Neural cell (in vitro differentiated cells): ENCODE measurements at places on chromosomes 5 and 9. TPM values are rescaled to one million over a fixed set of nuclear protein-coding genes. Genes with fewer than 3 reads are reported as not detected.

Gene SLC6A19
- polyA plus RNA-seq: not detected in 2 replicates

Gene FAT2
- polyA plus RNA-seq: not detected in 2 replicates

Gene DCTN4
- 117 and 135 TPM in 2 replicates for polyA plus RNA-seq

Gene FLT4
- polyA plus RNA-seq: 0.04 and 4.1 TPM in 2 replicates

Gene BOD1
- polyA plus RNA-seq: 178 and 206 TPM in 2 replicates

Gene MED27
- 6.9 and 7.5 TPM in 2 replicates for polyA plus RNA-seq

Gene RBM18
- 40.8 and 48.8 TPM in 2 replicates for polyA plus RNA-seq

Gene DNAI1
- polyA plus RNA-seq: 0.99 and 1.6 TPM in 2 replicates

Gene GABRA1
- polyA plus RNA-seq: 43.1 and 50.6 TPM in 2 replicates

Gene SHISAL2B
- not detected in 2 replicates for polyA plus RNA-seq

Gene GADD45G
- polyA plus RNA-seq: 158 and 161 TPM in 2 replicates

Gene PPP3R2
- not detected in 2 replicates for polyA plus RNA-seq

Gene GPRIN1
- 32.3 and 42.8 TPM in 2 replicates for polyA plus RNA-seq

Gene FSTL4
- 0.57 and 1.6 TPM in 2 replicates for polyA plus RNA-seq

Gene ARHGEF28
- polyA plus RNA-seq: not detected in 2 replicates

Gene F2RL2
- not detected in 2 replicates for polyA plus RNA-seq

Gene PRDM9
- polyA plus RNA-seq: not detected in 2 replicates

Gene FOXD4L3
- not detected in 2 replicates for polyA plus RNA-seq

Gene ZNF618
- polyA plus RNA-seq: 7.1 and 10.3 TPM in 2 replicates

Gene OR1J2
- not detected in 2 replicates for polyA plus RNA-seq

Gene PCDHAC1
- 2.4 and 3.3 TPM in 2 replicates for polyA plus RNA-seq

Gene LHFPL2
- polyA plus RNA-seq: 1.6 and 3.4 TPM in 2 replicates

Gene MEIKIN
- polyA plus RNA-seq: not detected in 2 replicates

Gene SGTB
- polyA plus RNA-seq: 9.3 and 9.6 TPM in 2 replicates

Gene GLIPR2
- 8.0 and 16.1 TPM in 2 replicates for polyA plus RNA-seq

Gene GCNT1
- polyA plus RNA-seq: 0.22 and 1.7 TPM in 2 replicates

Gene ZBTB5
- 21.0 and 23.6 TPM in 2 replicates for polyA plus RNA-seq

Gene CDKN2A
- not detected in 2 replicates for polyA plus RNA-seq

Gene TUT7
- 21.0 and 21.1 TPM in 2 replicates for polyA plus RNA-seq

Gene SPARC
- 15.3 and 17.7 TPM in 2 replicates for polyA plus RNA-seq

Gene IL9
- not detected in 2 replicates for polyA plus RNA-seq

Gene SLC6A3
- 0.77 TPM in 1 of 2 replicates, not detected in the other for polyA plus RNA-seq

Gene STKLD1
- polyA plus RNA-seq: 1.1 and 3.4 TPM in 2 replicates

Gene SPATA6L
- 0.58 and 0.89 TPM in 2 replicates for polyA plus RNA-seq

Gene ARHGAP26
- polyA plus RNA-seq: 0.83 and 1.4 TPM in 2 replicates

Gene SAPCD2
- polyA plus RNA-seq: 0.22 and 0.96 TPM in 2 replicates

Gene SRD5A1
- polyA plus RNA-seq: 122 and 123 TPM in 2 replicates

Gene PIP5K1B
- polyA plus RNA-seq: 0.72 and 1.5 TPM in 2 replicates

Gene QSOX2
- 20.7 and 25.1 TPM in 2 replicates for polyA plus RNA-seq

Gene LCN10
- polyA plus RNA-seq: not detected in 2 replicates

Gene C9orf85
- polyA plus RNA-seq: 15.8 and 20.3 TPM in 2 replicates

Gene HOMER1
- 28.1 and 30.6 TPM in 2 replicates for polyA plus RNA-seq

Gene COX7C
- 877 and 1,002 TPM in 2 replicates for polyA plus RNA-seq

Gene CARTPT
- polyA plus RNA-seq: 0.71 TPM in 1 of 2 replicates, not detected in the other

Gene EDIL3
- polyA plus RNA-seq: 6.1 and 7.4 TPM in 2 replicates

Gene ENTREP1
- 1.9 and 2.0 TPM in 2 replicates for polyA plus RNA-seq

Gene KYAT1
- 22.6 and 24.4 TPM in 2 replicates for polyA plus RNA-seq

Gene LHX3
- polyA plus RNA-seq: not detected in 2 replicates

Gene DAB2IP
- polyA plus RNA-seq: 17.3 and 24.8 TPM in 2 replicates

Gene MZB1
- not detected in 2 replicates for polyA plus RNA-seq

Gene TAF1L
- polyA plus RNA-seq: not detected in 2 replicates

Gene SLC1A3
- polyA plus RNA-seq: 1.9 and 3.5 TPM in 2 replicates

Gene DCAF10
- polyA plus RNA-seq: 15.2 and 23.3 TPM in 2 replicates

Gene PDE6A
- not detected in 2 replicates for polyA plus RNA-seq

Gene PCDHA4
- polyA plus RNA-seq: 43.6 and 47.6 TPM in 2 replicates

Gene GHR
- polyA plus RNA-seq: 0.31 and 0.86 TPM in 2 replicates

Gene EGFLAM
- not detected in 2 replicates for polyA plus RNA-seq
